Renal cortical epithelial cell (primary cell): ENCODE measurements at places on chromosomes 5 and 9.

DNA sequence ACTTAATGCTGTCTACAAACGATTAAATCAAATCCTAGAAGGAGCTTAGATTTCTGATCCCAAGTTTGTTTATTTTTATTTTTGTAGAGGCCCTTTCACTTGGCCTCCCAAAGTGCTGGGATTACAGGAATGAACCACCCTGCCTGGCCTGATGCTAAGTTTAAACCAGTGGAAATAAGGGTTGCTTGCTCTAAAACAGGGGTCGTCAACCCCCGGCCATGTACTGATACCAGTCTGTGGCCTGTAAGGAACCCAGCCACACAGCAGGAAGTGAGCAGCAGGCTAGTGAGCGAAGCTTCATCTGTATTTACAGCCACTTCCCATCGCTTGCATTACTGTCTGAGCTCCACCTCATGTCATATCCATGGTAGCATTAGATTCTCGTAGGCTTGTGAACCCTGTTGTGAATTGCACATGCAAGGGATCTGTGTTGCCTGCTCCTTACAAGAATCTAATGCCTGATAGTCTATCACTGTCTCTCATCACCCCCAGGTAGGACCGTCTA lies 11.4 kb downstream of the TTC1 start:
- no peak for DNase-seq

DNA sequence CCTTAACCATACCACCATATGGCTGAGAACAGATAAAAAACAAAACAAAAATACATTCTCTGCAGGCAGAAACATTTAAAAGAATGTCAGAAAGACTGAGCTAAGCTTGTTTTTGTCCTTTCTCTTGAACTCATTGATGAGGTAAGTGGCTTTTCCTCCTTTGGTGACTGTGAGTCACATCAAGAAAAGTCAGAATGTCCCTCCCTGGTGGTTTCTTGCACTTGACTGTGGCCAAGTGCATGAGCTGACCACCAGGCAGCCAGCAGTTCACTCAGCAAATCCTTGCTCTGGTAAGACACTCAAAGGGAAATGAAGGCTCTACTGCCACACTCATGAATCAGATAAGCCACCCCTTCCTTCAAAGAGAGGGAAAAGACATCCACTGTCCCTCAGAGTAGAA lies 970.9 kb downstream of the TAF11L14 start:
- DNase-seq, result no peak

GRCh38 chr5:175872287-175873087 lies 1.1 kb downstream of the CPLX2 start:
- DNase-seq, result no peak

- no peak for DNase-seq
Observed at GRCh38 chr9:106032978-106033377, 338.6 kb downstream of the TMEM38B start.

- DNase-seq, result no peak
Observed at GRCh38 chr5:1946776-1947175, 64.1 kb upstream of the IRX4 start.

DNA sequence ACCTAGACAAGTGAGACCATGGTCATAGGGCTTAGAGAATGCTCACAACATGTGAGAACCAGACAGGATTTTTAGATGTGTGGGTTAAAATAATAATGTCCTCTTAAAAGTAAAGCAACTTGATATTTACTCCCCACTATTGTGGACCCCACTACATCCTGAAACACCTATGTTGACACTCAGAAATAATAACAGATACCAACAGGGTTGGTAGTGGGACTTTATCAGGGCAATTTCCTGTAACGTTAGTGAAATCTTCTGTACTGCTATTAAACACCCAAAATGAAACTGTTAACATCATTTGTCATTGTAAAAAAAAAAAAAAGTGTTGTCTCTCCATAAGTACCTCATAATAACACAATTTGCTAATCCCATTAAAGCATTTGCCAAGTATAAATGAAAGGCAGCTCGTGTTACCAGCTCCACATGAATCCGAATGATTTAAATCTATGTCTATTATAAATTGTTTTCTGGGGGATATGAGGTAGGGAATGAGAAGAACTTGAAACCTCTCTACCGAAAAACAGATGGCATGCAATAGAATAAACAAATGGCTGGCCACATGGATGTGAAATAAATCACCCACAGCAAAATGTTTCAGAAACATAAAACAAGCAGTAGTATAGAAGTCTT lies 285.9 kb downstream of the ARHGEF28 start:
- DNase-seq, result no peak

DNA sequence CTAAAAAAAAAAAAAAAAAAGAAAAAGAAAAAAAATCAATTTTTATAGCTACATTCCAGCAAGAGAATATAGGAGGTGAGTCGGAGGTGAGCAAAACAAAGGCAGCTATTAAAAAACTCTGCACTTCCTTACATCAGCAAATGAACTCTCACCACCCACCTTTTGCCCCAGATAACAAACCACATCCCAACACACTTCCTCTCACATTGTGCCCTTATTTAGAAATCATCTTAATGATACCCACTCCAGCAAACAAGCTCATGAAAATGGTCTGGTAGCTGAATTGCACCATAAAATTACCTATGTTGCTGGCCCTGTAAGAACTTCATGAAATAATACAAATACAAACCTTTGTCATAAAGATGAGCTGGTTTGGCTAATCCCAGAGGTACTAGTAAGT lies 82.9 kb downstream of the CEMIP2 start:
- peak; percentile 63 for DNase-seq

- no peak for DNase-seq
Observed at GRCh38 chr5:6458833-6459232, 10.2 kb downstream of the UBE2QL1 start.

GRCh38 chr5:123579410-123579809 lies 67.4 kb downstream of the CSNK1G3 start:
- no peak for DNase-seq

- DNase-seq, result no peak
Observed at GRCh38 chr9:72990397-72991182, 37.7 kb upstream of the ALDH1A1 start.

DNA sequence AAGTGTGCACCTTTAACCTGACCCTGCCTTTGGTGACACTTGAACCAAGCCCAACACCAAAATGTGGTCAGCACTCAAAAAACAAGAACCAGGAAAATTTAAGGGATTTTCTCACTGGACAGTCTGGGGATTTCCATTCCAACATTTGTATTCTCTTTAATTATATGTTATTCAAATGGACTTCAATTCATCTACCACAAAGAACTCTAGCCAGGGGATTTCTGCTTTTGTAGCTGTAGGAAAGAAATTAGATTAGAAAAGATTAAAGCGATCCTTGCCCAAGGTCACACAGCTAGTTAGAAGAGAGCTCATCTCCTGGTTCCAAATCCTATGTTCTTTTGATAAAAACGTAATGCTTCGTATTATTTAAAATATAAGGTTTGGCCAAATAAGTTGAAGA lies 94.8 kb upstream of the JAK2 start:
- DNase-seq, result no peak

DNA sequence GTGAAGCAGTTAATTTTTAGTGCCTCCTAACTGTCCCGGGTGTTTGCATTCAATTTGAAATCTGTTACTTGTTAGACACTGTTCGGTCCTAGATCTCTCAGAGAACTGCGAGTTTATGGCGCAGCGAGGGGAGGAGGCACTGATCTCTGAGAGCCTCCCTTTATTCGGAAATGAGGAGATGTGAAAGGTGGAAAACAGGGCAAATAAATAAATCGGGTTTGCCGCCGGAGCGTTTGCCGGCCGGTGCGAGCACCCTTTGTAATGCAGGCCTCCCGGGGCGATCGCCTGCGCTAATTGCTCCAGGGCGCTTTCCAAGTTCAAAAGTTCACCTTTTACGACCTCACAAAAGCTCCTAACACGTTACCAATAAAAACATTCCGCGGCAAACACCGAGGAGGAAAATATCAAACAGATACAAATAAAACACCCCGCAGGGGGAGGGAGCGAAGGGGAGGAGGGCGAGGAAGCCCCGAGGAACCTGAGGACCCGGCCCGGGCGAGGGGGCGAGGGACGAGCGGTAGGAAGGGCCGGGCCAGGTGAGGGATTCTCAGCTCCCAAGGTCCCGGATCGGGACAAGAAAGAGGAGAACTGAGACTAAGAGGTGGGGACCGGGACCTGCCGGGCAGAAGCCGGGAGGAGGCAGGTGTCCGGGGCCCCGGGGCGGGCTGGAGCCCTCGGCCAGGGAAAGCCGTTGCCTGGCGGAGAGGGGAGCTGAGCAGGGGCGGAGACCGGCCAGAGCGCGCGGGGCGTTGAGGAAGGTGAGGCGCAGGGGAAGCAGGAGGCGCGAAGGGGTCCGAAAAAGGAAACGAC lies 1.4 kb downstream of the NR6A1 start:
- peak; percentile 39 for DNase-seq

DNA sequence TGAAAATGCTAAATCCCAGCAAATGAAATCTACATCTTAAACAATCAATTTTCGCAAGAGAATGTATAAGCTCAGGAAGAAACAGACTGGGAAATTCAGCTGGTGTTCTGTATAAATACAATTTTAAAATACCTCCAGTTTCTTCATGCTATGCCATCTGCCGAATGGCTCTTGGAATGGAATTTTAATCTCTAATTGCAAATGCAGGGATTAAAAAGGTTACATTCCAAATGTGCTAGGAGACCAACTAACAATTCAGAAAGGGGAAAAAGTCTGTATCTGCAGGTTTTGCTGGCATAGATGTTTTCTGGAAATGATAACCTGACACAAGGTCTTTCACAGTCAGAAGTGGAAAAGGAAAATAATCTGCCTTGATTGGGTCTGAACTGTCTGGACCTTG lies 379.7 kb downstream of the MAT2B start:
- no peak for DNase-seq

DNA sequence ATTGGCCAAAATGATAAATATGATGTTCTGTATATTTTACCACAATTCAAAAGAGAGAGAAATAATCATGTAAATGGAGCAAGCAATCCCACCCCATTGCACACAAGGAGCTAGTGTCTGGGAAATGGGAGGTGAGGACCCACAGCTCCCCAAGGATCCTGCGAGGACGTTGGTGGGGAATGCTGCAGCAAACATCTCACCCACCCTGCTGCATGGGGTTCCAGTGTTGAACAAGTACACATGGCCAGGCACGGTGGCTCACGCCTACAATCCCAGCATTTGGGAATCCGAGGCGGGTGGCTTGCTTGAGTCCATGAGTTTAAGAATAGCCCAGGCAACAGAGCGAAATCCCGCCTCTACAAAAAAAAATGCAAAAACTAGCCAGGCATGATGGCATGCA lies 29.0 kb downstream of the STK10 start:
- no peak for DNase-seq

GRCh38 chr9:8254541-8254940 lies 455.0 kb upstream of the DMAC1 start:
- DNase-seq, result no peak

GRCh38 chr9:84652496-84653120 lies 16.9 kb upstream of the NTRK2 start:
- peak; percentile 86 for DNase-seq

DNA sequence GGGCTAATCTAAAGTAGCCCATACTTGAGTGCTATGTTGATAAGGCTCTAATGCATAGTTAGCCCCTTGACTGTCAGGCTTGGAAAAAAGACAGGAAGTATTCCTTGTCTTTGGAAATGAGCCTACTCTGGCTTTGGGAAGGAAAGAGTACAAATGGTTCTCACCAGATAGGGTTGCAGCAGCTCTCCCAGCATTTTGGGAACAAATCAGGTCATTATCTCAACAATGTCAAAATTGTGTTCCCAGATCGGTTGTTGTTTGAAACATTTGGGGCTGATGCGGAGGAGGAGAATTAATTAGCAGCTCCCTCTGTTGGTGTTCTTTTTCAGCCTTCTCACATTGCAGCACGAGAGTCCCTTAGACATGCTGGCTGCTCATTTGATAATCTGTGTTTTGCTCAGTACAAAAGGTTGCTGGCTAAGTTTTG lies 294.7 kb upstream of the DMRT1 start:
- no peak for DNase-seq

DNA sequence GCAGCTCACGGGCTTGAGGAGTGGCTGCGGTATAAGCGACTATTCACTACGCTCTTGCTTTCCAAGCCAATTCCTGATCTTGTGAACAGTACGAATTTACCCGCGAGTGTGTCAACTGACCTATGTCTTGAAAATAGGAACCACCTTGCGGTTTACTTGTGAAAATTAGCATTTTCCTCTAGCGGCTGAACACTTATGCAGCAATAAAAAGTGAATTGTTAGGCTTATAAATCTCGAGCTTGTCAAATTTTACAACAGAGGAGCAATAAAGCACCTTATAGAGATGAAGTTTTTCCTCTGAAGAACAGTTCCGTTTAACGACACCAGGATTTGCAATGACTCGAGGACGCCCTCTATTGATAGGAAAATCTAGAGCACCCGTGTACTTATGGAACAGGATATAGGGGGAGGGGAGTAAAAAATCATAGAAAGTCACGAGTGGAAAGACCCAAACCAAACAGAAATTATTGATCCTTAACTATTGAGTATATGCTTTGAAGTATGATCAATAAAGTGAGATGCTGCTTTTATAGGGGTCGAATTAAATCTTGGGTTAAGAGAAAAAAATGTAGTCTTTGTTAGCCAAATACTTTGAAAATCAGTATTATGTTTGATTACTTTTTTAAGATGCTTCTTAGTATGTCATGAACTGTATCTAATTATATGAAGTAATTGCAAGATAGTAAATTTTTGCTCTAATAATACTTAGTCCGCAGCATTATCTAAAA lies 1.9 kb upstream of the RGMB start:
- peak; percentile 89 for DNase-seq

GRCh38 chr9:124355039-124355940 lies 60.0 kb downstream of the PSMB7 start:
- no peak for DNase-seq

GRCh38 chr9:93467062-93467416 lies 13.7 kb upstream of the FAM120AOS start:
- peak; percentile 75 for DNase-seq

DNA sequence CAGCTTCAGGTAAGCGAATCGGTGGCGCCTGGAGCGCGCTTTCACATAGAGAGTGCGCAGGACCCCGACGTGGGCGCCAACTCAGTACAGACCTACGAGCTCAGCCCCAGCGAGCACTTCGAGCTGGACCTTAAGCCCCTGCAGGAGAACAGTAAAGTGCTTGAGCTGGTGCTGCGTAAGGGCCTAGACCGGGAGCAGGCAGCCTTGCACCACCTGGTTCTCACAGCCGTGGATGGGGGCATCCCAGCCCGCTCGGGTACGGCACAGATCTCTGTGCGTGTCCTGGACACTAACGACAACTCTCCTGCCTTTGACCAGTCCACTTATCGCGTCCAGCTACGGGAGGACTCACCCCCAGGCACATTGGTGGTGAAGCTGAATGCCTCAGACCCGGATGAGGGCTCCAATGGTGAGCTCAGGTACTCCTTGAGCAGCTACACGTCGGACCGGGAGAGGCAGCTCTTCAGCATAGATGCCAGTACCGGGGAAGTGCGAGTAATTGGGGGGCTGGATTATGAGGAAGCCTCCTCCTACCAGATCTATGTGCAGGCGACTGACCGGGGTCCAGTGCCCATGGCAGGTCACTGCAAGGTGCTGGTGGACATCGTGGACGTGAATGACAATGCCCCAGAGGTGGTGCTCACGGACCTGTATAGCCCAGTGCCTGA lies 1.1 kb downstream of the PCDHAC2 start:
- no peak for DNase-seq

GRCh38 chr9:89609426-89610006 lies 4.7 kb downstream of the GADD45G start:
- DNase-seq, result no peak
